Fibroblast of skin of right quadriceps (primary cell): ENCODE measurements at places on chromosomes 13 and 19.

- peak; percentile 78 for DNase-seq
These were observed 435.3 kb upstream of the HTR2A start for GRCh38 chr13:47332149-47332548.

GRCh38 chr13:98014766-98015165 lies 61.3 kb downstream of the IPO5 start:
- peak; percentile 78 for DNase-seq

- DNase-seq, result peak; percentile 19
These were observed 1227.4 kb upstream of the PCDH20 start for GRCh38 chr13:62643007-62643483.

DNA sequence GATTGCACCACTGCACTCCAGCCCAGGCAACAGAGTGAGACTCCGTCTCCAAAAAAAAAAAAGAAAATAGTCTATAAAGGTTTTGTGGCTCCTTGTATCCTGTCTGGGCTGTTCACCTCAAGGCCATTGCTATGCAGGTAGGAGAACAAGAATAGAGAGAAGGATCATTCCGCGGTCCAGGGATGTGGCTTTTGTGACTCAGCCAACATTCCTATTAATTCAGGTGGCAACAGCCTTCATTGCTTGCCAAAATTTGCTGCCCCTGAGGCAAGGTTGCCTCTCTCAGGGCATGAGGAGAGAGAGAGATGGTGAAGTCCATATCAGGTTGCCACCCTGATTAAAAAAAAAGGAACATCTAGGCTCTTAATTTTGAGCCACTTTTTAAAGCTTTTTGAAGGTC lies 8.0 kb downstream of the ZNF551 start:
- DNase-seq, result no peak

- DNase-seq, result no peak
These were observed 27.5 kb downstream of the RAB20 start for GRCh38 chr13:110533771-110534670.

GRCh38 chr13:100827489-100828176 lies 153.0 kb upstream of the TMTC4 start:
- no peak for DNase-seq

DNA sequence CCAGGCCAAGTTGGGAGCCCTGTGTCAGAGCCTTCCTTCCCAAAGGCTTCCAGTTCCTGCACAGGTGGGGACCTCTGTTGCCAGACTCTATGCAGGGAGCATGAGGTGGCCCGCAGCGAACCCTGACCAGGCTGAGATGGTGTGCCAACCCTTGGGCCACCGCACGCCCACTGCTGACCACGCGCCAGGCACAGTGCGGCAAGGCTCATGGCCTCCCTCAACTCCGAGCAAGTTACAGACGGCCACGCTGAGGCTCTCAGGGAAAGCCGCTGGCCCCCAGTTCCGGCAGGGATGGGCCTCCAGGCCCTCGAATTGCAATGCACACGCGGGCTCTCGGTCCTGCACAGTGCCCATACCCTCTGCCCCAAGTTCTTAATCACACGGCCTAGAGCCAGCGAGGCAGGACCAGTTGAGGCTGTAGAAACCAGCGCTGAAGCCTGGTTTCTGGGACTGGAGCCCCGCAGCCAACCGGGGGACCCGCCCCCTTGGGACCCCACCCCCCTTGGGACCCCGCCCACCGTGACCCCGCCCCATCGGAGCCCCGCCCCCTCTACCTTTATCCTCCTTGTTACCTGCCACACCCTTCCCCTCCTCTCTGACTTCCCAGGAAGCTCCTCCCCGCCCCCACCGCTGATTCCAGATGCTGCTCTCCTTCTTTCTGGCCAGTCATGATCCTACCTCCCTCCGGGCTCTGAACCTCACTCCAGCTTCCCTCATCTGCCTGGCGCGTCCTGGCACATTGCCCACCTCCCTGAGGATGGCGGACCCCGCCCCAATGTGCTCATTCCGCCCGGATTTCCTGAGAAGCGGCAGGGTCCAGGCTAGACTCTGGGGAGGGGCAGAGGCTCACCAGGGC lies 6.0 kb downstream of the PEX11G start:
- DNase-seq, result no peak

DNA sequence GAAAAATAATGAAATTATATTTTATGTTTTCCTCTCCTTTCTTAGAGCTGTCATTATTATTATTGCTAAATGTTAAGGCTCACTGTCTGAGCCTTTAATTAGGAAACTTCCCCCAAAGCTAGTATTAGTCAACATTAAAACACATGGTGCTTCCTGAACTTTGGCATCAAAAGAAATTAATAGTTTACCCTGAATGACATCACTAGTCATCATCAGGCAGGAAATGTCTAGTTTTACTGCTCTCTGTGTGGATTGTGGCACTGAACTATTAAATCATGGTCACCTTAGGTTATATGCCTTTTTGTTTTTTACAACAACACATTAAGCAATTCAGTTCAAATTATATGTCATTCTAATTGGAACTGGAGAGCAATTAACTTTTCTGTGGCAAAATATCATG lies 595.5 kb downstream of the SLITRK1 start:
- DNase-seq, result peak; percentile 42

GRCh38 chr13:42649831-42650230 lies 75.9 kb downstream of the TNFSF11 start:
- DNase-seq, result peak; percentile 57

DNA sequence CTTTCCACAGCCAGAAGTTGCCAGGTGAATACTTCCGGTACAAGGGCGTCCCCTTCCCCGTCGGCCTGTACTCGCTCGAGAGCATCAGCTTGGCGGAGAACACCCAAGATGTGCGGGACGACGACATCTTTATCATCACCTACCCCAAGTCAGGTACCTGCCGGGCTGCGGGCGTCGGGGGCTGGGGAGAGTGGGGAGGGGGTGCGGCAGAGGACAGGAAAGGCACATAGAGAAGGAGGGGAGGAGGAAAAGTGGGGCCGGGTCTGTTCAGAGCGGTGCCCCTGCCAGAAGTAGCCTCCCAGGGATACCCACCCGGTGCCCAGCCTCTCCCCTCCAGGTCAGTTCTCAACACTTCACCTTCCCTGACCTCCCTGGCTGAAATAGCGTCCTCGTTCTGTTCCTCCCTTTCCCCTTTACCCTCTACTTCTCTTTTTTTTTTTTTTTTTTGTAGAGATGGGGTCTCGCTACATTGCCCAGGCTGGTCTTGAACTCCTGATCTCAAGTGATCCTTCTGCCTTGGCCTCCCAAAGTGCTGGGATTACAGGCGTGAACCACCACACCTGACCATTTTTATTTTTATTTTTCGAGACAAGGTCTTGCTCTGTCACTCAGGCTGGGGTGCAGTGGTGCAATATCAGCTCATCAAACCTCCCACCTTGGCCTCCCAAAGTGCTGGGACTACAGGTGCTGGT lies 24.1 kb downstream of the SULT2B1 start:
- no peak for DNase-seq

DNA sequence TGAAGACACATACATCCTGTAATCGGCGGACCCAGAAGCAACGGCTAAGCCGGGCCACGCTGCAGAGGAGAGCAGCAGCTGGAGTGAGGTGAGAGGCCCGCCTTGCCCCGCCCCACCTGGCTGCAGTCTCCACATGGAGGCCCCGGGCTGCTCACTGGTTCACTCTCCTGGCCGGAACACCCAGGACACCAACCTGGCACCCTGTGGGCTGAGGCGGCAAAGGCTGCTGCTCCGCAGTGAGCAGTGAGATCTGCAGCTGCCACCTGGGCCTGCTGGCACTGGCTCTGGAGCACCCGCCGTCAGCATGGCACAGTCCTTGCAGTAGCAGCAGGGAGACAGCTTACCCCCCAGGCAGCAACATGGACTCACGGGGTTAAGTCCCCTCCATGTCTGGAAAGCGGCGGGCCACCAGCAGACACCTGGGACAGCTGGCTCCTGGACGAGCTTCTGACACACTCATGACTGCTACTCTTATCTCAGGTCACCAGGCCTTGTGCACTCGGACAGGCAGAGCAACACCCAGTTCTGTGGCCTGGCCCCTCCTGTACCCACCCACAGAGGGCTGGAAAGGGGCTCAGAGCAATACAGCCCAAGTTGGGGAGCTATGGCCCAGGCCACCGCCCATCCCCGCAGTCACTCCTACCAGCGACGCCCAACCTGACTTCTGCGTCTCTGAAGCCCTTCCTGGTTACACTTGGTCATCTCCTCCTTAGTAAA lies 13.2 kb upstream of the KPTN start:
- no peak for DNase-seq

DNA sequence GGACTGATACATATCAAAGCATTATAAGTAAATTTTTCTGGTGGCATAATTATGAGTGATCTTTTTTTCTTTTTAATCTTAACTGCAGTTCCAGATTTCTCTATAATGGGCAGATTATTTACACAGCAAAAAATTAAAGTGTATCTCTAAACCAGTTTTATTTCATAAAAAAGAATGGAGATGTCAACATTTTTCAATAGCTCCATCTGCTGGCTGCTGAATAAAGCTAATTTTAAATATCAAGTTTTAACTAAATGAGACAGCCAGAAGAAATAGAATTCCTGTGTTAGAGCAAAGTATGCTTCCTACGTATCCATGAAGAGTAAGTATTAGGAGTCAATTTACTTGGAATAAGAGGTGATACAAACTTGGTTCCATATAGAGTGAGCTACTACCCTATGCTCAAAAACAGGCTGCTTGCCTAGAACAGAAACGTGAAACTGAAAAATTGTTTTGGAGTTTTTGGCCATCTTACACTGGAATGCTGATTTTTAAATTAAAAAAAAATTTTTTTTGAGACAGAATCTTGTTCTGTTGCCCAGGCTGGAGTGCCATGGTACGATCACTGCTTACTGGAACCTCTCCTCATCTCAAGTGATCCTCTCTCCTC lies 5.0 kb upstream of the PDS5B start:
- peak; percentile 19 for DNase-seq

GRCh38 chr13:23609414-23609760 lies 39.2 kb downstream of the TNFRSF19 start:
- DNase-seq, result peak; percentile 70

GRCh38 chr19:49782515-49782914 lies 15.7 kb downstream of the AP2A1 start:
- DNase-seq, result no peak

DNA sequence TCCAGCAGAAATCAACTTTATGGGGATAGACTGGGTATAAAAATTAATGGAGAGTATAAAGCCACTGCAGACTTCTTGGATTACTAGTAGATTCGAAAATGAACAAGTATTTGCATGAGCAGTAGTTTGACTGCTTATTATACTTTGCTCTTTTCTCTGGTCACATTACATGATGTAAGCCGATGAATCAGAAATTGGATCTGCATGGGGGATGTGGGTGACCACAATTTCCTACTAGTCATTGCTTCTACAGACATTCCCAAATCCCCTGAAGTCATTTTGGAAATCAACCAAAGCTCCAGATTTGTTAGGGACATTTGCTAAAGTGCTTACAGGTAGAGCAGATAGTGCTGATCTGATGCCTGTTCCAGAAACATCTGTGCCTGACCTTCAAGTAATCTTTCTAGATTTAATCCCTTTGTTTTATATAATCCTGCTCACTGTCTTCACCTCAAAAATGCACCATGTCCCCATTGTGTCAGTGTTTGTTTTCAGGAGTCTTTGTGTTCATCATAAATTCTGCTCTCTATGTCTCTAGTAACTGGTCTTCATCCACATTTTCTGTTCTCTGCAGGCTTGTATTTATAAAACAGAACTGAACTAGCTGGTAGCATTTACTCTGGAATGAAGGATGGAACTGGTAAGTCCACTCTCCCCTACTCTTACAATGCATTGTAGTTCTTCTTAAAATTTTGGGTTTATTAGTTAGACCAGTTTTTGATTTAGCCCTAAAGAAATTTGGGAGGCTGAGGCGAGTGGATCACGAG lies 201.5 kb upstream of the CSNK1A1L start:
- DNase-seq, result peak; percentile 97

GRCh38 chr13:100710176-100710575 lies 35.6 kb upstream of the TMTC4 start:
- DNase-seq, result no peak

DNA sequence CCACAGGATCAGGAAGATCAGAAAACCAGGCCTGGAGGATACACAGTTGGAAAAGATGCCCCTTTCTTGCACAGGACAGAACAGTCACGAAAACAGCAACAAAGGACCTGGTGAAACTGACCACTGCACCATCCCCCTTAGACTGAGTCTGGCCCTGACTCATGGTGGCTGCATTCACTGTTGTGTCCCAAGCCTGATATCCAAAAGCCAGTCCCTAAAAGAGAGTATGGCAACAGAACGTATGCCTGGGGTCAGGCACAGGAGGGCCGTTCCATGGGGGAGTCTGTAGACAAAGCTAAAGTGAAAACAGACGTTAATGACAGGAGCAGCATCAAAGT lies 301.1 kb upstream of the NBEA start:
- no peak for DNase-seq

DNA sequence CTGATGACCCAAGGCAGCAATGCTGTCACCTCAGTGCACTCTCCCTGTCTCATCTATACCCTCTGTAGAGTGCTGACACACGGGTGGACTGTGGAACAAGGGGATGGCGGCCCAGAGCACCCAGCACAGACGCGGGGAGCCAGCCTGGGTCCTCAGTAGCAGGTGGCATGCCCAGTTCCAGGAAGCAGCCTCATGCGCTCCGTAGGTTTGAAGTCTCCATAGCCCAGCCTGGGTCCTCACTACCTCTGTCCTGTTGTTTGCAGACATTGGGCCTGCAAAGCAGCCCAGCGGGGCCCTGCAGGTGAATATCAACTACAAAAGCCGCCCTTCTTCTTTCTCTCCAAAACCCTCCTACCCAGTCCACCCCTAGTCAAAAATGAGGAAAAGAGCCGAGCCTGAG lies 5.0 kb upstream of the SLC7A9 start:
- no peak for DNase-seq

DNA sequence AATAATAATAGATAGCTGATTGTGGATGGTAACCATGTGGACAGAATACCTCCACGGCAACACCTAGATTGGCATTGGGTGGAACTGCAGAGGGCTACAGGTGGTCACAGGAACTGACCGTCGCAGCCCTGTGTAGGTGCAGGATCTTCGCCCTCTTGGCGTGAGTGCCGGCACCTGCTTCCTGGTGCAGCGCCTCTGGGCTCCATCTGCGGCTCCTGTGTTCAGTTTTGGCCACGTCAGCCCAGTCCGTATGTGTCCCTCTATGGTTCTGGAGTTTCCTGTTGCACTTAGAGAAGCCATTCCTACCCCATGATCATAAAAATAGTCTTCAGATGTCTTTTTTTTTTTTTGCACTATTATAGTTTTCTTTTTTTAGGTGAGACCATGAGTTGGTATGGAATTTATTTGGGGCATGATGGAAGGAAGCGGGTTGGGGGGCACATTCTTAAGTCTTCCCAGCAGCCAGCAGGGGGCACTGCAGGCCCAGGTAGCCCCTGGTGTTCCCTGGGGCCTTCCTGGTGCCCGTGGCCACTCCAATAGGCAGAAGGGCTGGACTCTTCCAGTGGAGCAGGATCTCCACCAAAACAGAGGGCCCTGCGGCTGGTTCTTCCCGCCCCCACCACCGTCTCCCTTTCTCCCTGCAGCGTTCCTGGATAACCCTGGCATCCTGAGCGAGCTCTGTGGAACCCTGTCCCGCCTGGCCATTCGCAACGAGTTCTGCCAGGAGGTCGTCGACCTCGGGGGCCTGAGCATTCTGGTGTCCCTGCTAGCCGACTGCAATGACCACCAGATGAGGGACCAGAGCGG lies 10.1 kb upstream of the SLC25A42 start:
- DNase-seq, result peak; percentile 35
